ENCODE measurements at places on chromosomes 7 and 10.

GRCh38 chr7:157757776-157758467, 421.1 kb downstream of the DNAJB6 start:
- no peak for DNase-seq

DNA sequence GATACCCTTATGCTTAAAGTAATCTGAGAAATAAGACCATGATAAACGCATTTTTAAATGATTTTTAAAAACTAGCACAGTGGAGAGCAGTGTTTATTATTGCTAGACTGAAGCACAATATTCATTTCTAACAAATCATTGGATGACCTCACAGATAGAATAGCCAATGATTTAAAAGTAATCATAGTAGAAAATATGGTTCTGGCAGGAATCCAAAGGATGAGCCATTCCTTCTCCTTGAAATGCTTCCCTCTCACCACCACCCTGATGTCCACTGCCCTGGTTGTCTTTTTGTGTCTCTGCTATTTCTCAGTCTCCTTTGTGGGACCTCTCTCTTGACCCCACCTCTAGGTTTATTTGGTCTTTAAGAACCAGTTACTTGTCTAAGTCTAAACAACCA, 64.9 kb downstream of the PRKG1 start:
- DNase-seq: no peak

- DNase-seq: no peak
Measured at GRCh38 chr10:117216611-117217195, 19.4 kb downstream of the KCNK18 start.

- DNase-seq: no peak
Measured at GRCh38 chr10:95661818-95662217, 5.3 kb upstream of the ALDH18A1 start.

DNA sequence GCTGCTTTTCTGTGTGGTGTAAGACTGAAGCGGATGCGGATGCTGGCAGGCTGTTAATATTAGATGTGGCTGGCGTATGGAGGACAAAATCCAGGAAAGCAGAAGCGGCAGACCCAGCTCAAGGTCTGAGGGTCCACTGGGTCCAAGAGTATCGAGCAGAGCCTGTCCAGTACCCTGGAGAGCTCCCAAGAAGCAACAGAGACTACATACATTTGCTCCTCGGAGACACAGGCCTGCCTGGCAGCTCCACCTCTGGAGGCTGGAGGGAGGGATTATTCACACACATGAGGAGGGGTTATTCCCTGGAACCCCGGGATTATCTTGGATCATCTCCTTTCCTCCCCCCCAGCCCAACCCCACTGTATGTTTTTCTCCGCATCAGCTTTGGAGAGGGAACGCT, 31.3 kb upstream of the LOXL4 start:
- no peak for DNase-seq

DNA sequence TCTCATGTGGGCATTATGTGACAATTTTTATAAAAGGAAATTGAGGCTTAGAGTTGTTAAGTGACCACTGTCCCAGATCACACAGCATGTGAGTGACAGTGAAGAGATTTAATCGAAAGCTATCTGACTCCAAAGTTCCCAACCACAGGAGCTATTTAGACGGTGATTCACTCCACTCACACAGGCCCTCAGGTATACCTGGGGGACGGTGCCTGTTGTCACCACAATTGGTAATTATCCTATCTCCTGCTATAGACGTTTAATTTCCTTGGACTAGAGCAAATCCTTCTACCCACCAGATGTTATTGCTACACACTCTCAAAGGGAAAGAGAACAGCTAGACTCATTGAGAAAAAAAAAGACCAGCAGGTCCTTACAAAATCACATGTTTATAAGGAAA, 145.5 kb downstream of the KLF6 start:
- no peak for DNase-seq

- no peak for DNase-seq
Measured at GRCh38 chr10:1643161-1643907, 94.0 kb downstream of the ADARB2 start.

DNA sequence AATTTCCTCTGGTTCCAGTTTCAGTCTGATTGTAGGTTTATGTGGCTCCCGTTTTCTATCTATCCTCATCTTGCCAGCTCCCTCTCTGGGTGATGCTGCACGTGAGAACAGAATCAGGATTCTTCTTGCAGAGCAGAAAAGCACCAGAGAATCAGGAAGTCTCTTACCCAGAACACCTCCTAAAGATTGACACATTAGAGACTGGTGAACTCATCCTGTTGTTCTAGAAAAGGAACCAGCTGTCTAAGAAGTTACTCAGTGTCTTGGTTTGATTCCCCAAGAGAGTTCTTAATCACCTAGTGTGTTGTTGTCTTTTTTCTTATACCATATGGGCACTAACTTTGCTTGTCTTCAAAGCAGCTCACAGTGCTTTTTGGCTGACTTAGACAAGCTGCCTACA, 152.4 kb downstream of the DGKI start:
- no peak for DNase-seq

- DNase-seq: no peak
Measured at GRCh38 chr7:66739953-66740301, 606 bp upstream of the RABGEF1 start.

DNA sequence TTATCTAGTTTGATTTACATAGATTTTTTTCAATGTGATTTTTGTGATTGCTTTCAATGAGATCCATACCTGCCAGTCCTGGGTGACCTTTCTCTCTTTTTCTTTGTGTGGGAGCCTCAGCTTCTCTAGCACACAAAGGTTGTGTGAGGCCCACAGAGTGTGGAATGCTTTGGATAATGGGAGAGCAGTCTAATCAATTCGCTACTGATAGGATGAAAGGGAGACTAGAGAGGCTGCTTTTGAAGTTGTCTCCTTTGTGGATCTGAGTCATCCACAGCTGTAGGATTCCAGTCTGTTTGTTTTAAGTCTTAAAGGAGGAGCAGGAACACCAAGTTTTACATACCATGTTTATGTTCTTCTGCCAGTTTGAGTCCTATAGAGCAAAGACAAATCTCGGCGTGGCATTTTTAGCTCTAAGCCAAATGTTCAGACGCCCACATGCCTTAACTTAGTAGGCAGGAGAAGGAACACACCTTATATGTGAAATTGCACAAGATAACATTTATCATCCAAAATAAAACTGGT, 330.0 kb downstream of the ARL4A start:
- DNase-seq: peak; percentile 27

DNA sequence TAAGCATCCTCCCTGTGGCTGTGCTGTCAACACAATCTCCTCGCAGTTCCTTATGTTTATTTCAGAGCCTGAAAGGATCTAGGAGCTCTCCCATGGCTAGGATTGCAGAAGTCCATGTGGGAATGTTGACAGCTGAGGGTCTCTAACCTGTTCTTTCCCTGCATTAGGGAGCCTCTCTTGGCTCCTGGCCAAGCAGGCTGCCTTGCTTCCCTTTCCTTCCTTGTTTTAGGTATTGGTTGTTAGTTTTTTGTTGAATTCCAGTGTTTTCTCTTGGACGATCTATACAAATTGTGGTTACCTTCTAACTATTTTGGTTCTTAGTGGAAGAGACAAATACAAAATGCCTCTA, 171.8 kb downstream of the MLLT10 start:
- no peak for DNase-seq

DNA sequence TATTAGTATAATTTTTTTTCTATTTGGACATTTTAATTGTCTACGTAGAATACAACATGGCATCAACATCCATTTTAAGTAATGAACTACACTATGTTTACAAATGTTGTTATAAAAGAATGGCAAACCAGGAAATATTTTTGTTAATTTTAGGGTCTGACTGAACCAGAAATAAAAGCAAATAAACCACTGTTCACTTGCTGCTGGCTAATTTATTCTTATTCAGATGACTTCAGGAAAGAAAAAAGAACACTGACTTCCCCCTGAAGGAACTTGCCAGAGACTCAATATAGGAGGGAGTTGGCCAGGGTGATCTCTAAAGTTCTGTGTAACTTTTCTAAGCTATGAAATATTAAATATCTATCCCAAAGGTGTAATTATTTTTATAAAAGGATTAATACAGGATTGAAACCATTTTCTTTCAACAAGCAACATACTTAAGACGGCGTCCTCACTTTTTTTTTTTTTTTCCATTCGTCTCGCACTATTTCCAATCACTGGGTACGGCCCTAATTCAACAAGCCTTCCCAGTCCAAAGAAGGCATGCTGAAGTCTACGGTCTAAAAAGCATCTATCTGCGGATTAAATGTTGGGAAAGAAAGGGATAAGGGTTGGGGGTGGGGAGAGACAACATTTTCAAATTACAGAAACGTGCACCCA, 1.2 kb downstream of the USP6NL start:
- no peak for DNase-seq

- no peak for DNase-seq
Measured at GRCh38 chr7:121547544-121548092, 151.5 kb upstream of the FAM3C start.

- DNase-seq: no peak
Measured at GRCh38 chr7:47303695-47304453, 278.0 kb downstream of the TNS3 start.

- DNase-seq: no peak
Measured at GRCh38 chr10:65273115-65273514, 1652.7 kb upstream of the LRRTM3 start.

GRCh38 chr7:141673346-141673745, 28.6 kb downstream of the DENND11 start:
- DNase-seq: no peak

DNA sequence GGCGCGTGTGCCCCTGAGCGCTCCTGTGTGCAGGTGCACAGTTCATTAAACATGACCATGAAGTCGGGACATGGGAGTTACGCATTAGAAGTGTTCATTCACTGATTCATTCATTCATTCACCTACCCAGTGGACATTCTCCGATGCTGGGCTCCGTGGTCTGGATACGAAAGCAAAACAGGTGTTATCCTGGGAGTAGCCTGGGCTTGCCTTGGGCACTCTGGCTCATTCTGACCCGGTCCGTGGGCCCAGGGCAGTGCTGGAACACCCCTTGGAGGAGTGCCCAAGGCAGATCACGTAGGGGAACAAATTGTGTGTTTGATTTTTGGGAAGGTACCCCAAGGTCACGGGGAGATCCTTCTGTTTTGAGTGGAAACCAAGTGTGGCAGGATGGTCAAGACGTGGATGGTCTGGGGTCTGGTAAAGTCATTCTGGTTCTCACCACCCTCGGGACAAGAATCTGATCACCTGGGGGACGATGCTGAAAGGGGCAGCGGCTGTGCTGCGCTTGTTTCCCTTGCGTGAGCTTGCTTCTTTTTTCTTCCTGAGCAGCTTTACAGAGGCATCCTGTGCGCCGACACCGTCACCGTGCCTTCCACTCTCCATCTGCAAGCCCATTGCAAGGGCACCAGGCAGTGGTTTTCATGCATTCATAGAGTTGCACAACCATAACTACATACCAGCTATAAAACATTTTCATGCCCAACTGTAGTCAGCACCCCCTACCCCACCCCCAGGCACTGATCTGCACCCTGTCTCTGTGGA, 10.1 kb downstream of the ELFN1 start:
- DNase-seq: no peak

GRCh38 chr7:50915621-50916020, 132.9 kb upstream of the GRB10 start:
- no peak for DNase-seq

GRCh38 chr10:90125456-90126255, 424.3 kb downstream of the KIF20B start:
- DNase-seq: no peak

GRCh38 chr10:37952043-37952755, 24.2 kb downstream of the ZNF25 start:
- no peak for DNase-seq

DNA sequence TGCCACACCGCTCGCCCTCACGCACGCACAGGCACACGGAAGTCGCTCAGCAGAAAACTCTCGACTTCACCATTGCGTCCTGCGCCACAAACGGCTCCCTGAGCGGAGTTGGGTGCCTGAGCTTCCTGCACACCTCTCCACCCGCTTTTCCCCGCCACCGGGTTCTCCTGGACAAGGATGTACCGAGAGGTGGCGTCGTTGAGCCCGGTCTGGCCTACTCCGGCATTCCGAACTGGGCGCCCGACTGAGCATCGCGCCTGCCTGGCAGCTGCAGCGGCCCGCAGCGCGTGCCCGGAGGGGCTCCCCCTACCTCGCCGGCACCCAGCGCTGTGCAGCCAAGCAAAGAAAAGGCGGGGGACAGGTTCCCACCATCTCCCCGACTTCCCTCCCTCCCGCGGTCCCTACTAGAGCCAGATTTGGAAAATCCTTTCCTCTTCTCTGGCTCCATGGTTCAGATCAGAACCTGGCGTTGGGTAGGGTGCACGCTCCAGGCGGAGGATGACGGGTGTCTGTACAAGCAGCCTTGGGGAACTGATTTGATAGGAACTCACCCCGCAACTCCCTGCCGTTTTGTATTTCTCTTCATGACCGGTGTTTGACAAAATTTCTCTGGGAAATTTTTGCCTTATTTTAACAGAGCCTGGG, 1.7 kb downstream of the SORCS3 start:
- DNase-seq: peak; percentile 77

GRCh38 chr7:7884855-7885254, 83.7 kb upstream of the GLCCI1 start:
- DNase-seq: no peak

DNA sequence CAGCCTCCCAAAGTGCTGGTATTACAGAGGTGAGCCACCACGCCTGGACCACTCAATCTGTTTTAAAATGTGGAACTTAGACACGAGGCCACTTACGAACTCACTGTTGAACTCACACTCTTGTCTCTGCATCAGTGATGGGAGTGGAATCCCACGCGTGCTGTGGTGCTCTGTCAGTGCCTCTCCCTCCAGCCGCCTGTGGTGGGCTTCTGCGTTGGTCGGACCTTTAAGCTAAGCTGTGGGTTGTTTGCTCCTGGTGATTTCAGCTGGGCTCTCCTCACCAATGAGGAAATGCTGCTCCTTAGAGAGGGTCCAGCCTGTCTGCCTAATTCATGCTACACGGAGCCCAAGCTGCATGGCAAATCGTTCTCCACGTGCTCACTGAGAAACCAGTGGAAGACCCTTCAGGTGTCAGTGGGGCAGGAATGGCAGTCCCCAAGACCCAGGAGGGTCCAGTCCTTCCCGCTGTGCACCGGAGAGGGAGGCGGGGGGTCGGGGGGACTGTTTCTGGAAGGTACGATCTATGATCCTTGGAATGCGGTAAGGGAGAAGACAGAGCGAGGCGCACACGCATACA, 17.9 kb upstream of the PRKAR1B start:
- DNase-seq: no peak

DNA sequence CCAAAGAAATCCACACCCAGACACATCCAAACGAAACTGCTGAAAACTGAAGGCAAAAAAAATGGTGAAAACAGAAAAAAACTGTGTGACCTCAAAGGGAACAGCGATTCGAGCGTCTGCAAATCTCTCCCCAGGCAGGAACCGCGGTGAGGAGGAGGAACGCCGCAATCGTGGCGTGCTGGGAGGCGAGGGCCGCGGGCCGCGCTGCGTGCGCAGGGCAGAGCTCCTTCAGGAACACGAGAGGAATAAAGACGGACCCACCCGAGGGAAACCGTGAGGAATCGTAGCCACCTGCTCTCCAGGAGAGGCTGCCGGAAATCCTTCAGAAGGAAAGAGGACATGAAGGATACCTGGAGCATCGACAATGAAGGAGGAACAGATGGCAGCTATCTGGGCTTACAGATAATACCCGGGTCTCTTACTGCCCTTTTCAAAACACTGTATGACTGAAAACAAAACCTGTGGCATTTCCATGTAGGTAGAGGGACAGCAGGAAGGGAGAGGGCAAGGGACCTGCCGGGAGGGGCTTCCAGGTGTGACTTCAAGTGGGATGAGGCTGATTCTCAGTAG, 266.0 kb downstream of the MAD1L1 start:
- DNase-seq: no peak
